Airway epithelial cell (primary cell): ENCODE measurements at places on chromosomes 3 and 15. TPM values are rescaled to one million over a fixed set of nuclear protein-coding genes. Genes with fewer than 3 reads are reported as not detected.

TRIM71 gene
- not detected in 2 replicates for total RNA-seq

WHAMM gene
- total RNA-seq = 5.3 and 7.2 TPM in 2 replicates

CXCR6 gene
- total RNA-seq = not detected in 2 replicates

AADACL2 gene
- not detected in 2 replicates for total RNA-seq

SLC27A2 gene
- 4.4 and 7.3 TPM in 2 replicates for total RNA-seq

UCN2 gene
- total RNA-seq = 14.4 and 15.2 TPM in 2 replicates

SNX22 gene
- 0.05 and 0.35 TPM in 2 replicates for total RNA-seq

SLC12A1 gene
- not detected in 2 replicates for total RNA-seq

MUC20 gene
- 1.2 and 4.0 TPM in 2 replicates for total RNA-seq

ZNF660 gene
- 0.05 and 0.07 TPM in 2 replicates for total RNA-seq

P2RY12 gene
- total RNA-seq = not detected in 2 replicates

SI gene
- total RNA-seq = not detected in 2 replicates

SMCO1 gene
- total RNA-seq = not detected in 2 replicates

GREM1 gene
- total RNA-seq = 0.23 and 0.92 TPM in 2 replicates

XCR1 gene
- 0.07 TPM in 1 of 2 replicates, not detected in the other for total RNA-seq

NDN gene
- total RNA-seq = 59.8 and 62.1 TPM in 2 replicates

SLC24A5 gene
- total RNA-seq = not detected in 2 replicates
